ENCODE measurements at places on chromosomes 4 and X. TPM values are rescaled to one million over a fixed set of nuclear protein-coding genes. Genes with fewer than 3 reads are reported as not detected.

Gene MGST2
- polyA plus RNA-seq = 56.6 TPM

Gene CXCL6
- polyA plus RNA-seq = not detected

Gene NFKB1
- polyA plus RNA-seq = 27.8 TPM

Gene PDLIM5
- polyA plus RNA-seq = 50.9 TPM

Gene VCX3B
- 0.90 TPM for polyA plus RNA-seq

Gene ZCCHC18
- polyA plus RNA-seq = 4.4 TPM

Gene DUSP21
- not detected for polyA plus RNA-seq

Gene MUC7
- 0.13 TPM for polyA plus RNA-seq

Gene RAPGEF2
- 47.2 TPM for polyA plus RNA-seq

Gene FDCSP
- polyA plus RNA-seq = 0.31 TPM

Gene CABS1
- 0.22 TPM for polyA plus RNA-seq

Gene NHS
- polyA plus RNA-seq = 15.2 TPM

Gene ZAR1
- polyA plus RNA-seq = not detected

Gene BRCC3
- polyA plus RNA-seq = 23.8 TPM

Gene FAM156B
- 19.7 TPM for polyA plus RNA-seq

Gene ACSL4
- polyA plus RNA-seq = 40.1 TPM

Gene FREM3
- polyA plus RNA-seq = 0.16 TPM

Gene ANOS1
- 7.4 TPM for polyA plus RNA-seq

Gene ZCCHC13
- not detected for polyA plus RNA-seq

Gene EDA
- 5.5 TPM for polyA plus RNA-seq

Gene FAM193A
- polyA plus RNA-seq = 30.5 TPM

Gene PNMA6F
- polyA plus RNA-seq = 0.22 TPM

Gene GLUD2
- polyA plus RNA-seq = 6.4 TPM

Gene CT55
- 0.19 TPM for polyA plus RNA-seq

Gene CTAG1A
- not detected for polyA plus RNA-seq

Gene FGFR3
- 106 TPM for polyA plus RNA-seq

Gene F8A1
- 23.4 TPM for polyA plus RNA-seq

Gene BBS12
- 15.7 TPM for polyA plus RNA-seq

Gene COPS4
- 80.7 TPM for polyA plus RNA-seq

Gene PNMA5
- polyA plus RNA-seq = 0.64 TPM

Gene PDLIM3
- 4.5 TPM for polyA plus RNA-seq

Gene MAGEB1
- not detected for polyA plus RNA-seq

Gene CITED1
- polyA plus RNA-seq = 17.3 TPM

Gene KCTD8
- polyA plus RNA-seq = 3.8 TPM

Gene C1QTNF7
- 22.8 TPM for polyA plus RNA-seq

Gene ATP7A
- polyA plus RNA-seq = 15.4 TPM

Gene CFAP99
- polyA plus RNA-seq = 0.91 TPM

Gene MAGEA2B
- polyA plus RNA-seq = not detected

Gene TRIM60
- not detected for polyA plus RNA-seq

Gene MAGEB6
- polyA plus RNA-seq = not detected

Gene BST1
- polyA plus RNA-seq = 15.6 TPM

Gene FAM13A
- 36.9 TPM for polyA plus RNA-seq

Gene CENPI
- polyA plus RNA-seq = 8.4 TPM

Gene GABRQ
- polyA plus RNA-seq = 0.90 TPM

Gene AKAP14
- not detected for polyA plus RNA-seq

Gene VSIG4
- polyA plus RNA-seq = 5.9 TPM

Gene MAGEC1
- polyA plus RNA-seq = not detected

Gene HSD17B11
- polyA plus RNA-seq = 51.1 TPM

Data from renal pelvis (tissue), 12 donors.